ENCODE measurements at places on chromosomes 2 and 18. TPM values are rescaled to one million over a fixed set of nuclear protein-coding genes. Genes with fewer than 3 reads are reported as not detected.

TANC1 gene
- 45.4 TPM for total RNA-seq

GRCh38 chr18:78789850-78790249 is 189.8 kb upstream of the SALL3 start:
- no peak for DNase-seq

- no peak for DNase-seq
Observed at GRCh38 chr2:170819680-170820664, 3.3 kb downstream of the GAD1 start.

- no peak for DNase-seq
Observed at GRCh38 chr2:8996006-8996405, 7.5 kb downstream of the MBOAT2 start.
